ENCODE measurements at places on chromosomes 3 and 15. TPM values are rescaled to one million over a fixed set of nuclear protein-coding genes. Genes with fewer than 3 reads are reported as not detected.

IMPG2 gene
- 0.25 TPM for total RNA-seq

- DNase-seq, result no peak
These were observed 59.0 kb downstream of the FRMD4B start for GRCh38 chr3:69326855-69327300.

SLC27A2 gene
- total RNA-seq, result 3.2 TPM

DNA sequence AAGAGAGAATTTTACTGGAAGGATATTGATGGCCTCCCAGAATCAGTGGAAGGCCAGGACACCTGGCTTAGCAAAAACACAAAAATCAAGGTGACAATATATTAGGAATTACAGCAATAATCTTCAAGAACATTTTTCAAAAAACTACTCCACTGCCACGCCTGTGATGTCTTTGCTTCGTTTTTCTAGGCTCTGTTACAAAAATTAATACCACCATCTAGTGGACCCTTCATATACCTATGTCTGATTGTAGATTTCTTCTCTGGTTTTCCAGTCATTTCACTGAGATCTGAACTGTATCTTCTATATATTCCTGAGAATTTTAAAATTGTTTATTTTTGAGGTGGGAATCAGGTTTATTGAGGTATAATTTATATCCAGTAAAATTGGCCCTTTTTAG is 5.6 kb upstream of the SLC33A1 start:
- no peak for DNase-seq

DNA sequence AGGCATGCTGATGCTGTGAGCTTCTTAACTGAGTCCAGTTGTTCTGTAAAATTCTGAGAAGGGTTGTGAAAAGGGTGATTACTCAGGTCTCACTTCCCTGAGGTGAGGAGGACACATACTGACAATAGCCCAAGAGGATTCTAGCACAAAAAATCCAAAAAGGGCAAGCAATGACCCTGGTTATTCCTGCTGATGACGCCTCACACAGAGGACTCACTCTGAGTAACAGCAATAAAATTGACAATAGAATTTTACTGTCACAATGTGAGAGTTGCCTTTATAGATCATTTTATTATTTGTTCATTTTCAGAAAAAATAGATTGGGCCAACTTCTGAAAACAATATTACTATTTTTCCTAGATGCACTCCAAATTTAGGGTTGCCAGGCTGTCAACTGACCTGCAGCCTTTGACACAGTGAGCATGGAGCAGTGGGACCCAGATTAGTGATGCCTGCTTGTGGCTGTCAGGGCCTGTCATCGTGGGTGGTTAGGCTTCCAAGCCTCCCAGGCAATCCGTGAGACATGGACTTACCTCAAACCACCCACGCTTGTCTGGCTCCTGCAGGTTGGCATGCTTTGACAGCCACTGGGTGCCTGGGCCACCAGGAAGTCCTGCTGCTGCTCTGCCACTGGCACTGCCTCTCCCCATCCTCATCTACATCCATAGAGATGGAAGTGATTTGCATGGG is 396.0 kb upstream of the THBS1 start:
- DNase-seq, result no peak

DNA sequence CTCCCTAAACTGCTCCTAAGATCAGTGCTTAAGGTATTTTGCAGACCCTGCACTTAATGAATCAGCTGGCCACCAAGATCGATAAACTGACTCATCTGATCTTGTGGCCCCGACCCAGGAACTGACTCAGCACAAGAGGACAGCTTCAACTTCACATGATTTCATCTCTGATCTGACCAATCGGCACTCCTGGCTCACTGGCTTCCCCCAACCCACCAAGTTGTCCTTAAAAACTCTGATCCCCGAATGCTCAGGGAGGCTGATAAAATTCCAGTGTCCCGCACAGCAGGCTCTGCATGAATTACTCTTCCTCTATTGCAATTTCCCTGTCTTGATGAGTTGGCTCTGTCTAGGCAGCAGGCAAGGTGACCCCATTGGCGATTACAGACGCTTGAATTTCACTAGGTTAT is 13.5 kb downstream of the HTR3E start:
- DNase-seq, result no peak

UNC13C gene
- not detected for total RNA-seq

- no peak for DNase-seq
These were observed 217.2 kb upstream of the CBLB start for GRCh38 chr3:106086038-106086437.

DNA sequence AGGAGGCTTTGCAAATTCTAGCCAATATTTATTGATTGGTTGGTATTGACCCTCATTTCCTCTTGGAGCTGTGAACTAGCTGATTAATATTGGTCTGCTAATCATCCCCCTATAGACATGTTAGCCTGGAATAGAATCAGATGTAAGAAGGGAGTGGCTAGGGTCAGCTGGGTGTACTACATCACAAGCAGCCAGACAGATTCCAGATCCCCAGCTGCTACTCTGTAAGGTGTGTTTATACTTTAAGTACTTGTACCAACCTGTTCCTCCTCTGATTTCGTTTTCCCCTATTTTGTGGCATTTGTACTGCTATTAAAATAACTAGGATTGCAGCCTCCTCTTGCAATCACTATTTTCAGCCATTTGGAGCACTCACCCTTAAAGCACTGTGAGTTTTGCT is 49.9 kb downstream of the PARP15 start:
- DNase-seq, result no peak

Data from vagina (tissue), 2 donors.